Retina (tissue), 1 donor: ENCODE measurements at places on chromosomes 3 and 15.

GRCh38 chr15:74317820-74318375 lies 49.5 kb downstream of the CYP11A1 start:
- DNase-seq: peak; percentile 78

- DNase-seq: no peak
Measured at GRCh38 chr3:44795197-44795596, 33.6 kb downstream of the KIF15 start.

DNA sequence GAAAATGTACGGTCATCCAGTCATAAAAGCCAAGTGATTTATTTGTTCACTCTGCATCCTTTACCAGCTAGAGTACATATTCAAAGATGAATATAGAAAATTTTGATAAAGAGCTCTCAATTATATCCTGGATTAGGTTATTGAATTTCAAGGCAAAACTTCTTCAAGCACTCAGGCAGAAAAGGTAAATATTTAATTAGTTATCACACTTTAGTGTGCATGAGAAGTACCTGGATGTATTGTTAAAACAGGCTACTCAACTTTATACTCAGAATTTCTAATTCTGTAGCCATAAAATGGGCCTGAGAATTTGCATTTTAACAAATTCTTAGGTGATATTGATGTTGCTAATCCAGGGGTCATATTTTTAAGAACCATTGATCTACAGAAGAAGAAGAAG lies 45.3 kb downstream of the ILDR1 start:
- no peak for DNase-seq

DNA sequence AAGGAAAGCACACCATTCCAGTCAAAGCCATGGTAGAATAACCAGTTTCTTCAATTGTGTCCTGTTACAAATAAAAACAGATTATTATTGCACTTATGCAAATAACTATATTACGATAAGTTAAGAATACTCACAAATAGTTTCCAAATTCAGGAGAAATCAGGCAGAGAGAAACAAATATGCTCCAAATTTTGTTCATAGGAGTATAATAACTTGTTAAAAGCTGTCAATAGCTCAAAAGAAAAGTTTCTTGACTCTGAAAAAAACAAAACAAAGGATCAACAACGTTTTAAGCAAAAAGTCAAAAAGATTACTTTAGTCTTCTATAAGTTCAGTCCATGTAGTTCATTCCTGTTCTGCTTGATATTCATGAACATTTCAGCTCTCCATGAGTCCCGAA lies 59.7 kb upstream of the BDH1 start:
- DNase-seq: no peak

GRCh38 chr3:146019508-146019907 lies 141.5 kb downstream of the PLOD2 start:
- DNase-seq: no peak

- no peak for DNase-seq
Measured at GRCh38 chr15:40322531-40323238, 807 bp upstream of the INAFM2 start.
